ENCODE measurements at places on chromosomes 7 and 10.

DNA sequence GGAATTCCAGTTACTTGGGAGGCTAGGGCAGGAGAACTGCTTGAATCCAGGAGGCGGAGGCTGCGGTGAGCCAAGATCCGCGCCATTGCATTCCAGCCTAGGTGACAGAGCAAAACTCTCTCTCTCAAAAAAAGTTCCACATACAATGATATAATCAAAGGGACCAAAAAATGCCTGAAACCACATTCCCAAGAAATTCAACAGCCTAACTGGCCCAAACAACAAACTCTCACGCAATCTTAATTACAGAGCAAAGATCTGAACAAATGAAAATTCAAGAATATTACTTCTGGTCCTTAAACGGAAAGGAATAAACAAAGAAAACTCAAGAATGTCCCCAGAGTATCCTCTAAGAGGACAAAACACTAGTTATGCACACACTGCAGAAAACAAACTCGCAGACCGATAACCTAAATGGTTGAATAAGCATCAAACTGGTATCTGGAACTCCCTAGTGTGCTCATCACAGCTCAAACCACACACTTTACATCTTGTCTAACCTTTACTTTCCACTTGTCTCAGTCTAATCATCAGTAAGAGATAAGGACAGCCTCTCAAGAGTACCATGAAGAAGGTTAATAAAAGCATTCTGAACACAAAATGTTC lies 3.7 kb downstream of the OGA start:
- DNase-seq, result no peak

DNA sequence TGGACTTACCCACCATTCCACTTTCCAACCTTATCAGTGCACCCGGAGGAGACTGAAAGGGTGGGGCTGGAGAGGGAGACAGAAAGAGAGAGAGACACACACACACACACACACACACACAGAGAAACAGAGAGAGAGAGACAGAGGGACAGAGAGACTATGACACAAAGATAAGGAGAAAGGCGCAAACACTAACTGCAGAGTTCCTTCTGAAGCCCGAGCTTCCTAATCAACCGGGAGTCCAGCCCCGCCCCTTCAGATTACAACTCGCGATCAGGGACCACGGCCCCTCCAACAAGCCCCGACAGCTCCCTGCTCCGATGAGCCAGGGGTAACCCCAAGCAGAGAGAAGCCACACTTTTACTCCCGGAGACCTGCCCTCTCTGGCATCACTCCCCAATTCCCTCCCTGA lies 499 bp downstream of the GAL3ST4 start:
- peak; percentile 14 for DNase-seq

DNA sequence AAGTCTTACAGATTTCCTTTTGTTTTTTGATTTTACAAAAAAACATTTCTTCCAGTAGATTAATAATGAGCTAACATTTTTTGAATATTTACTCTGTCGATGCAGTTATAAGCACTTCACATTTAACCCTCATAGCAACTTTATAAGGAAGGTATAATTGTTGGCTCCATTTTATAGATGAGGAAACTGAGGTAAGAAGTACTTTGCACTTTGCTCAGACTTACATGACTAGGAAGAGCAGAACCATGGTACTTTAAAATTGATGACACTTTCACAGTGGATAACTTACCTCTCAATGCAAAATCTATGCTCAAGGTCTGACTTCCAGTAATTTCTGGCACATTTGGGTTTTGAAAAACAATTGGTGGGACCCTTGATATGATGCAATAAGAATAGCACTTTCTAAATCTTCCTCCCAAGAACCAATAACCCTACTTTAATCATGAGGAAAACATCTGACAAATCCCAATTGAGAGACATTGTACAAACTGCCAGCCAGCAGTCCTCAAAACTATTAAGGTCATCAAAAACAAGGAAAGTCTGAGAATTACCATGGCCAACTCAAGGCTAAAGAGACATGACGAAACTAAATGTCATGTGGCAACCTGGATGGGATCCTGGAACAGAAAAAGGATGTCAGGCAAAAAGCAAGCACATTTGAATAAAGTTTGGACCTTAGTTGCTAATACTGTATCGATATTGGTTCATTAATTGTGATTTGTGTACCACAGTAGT lies 72.6 kb downstream of the RALA start:
- DNase-seq, result no peak

GRCh38 chr7:51430480-51431086 lies 114.0 kb upstream of the COBL start:
- peak; percentile 67 for DNase-seq

DNA sequence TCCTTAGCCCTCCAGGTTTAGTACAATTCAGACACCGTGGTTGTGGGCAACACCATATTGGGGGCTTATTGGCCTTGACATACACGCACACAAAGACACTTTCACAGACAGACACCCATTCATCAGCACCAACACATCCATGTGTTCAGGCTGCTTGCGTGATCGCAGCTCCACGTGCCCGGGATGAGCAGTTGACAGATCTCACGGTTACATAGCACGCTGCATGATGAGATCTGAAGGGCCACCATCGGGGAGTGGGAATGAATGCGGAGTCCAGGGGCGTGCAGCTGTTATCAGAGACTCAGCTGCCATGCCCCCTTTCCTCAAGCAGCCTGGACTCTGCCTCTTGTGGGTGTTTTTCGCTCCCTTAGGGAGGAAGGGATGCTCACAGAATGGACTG lies 285.2 kb downstream of the USP6NL start:
- no peak for DNase-seq

GRCh38 chr10:15430969-15431771 lies 60.1 kb upstream of the FAM171A1 start:
- DNase-seq, result no peak

DNA sequence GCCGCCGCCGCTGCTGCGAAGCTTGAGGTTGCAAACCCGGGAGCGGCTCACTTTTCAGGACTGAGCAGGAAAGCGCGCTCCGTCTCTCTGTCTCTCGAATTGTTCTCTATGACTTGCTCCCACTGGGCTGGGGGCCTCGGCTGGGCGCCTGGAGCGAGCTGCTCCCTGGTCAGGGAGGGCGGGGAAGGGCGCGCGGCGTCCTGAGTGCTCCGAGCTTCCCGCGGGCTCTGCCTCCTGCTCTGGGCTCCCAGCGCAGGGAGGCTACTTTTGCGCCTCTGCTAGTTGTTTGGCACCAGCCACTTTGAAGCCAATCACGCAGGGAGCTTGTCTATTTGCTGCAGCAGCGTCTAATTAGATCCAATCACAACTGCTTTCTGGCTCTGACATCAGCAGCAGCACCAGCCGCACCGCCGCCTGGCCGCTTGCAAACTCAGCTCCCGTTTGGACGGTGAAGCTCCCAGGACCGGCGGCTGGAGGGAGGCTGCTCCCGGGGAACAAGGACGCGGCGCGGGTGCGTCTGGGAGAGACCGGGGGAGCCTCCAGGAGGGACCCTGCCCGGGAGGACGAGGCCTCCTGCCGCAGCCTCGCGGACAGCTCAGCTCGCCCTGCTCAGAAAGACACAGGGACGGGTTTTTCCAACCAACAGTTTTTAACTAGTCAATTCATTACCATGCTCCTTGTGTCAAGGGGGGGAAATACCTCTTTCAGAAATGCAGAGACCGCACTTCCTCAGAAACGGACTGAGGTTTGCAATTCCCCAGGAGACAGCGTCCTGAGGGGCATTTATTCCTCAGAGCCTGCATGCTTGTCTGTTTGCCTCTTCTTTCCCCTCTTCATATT lies at the start of gene ADARB2:
Gene ADARB2 (minus strand): TSS at position 304 of the 840 bp plus-strand sequence.
- no peak for DNase-seq

DNA sequence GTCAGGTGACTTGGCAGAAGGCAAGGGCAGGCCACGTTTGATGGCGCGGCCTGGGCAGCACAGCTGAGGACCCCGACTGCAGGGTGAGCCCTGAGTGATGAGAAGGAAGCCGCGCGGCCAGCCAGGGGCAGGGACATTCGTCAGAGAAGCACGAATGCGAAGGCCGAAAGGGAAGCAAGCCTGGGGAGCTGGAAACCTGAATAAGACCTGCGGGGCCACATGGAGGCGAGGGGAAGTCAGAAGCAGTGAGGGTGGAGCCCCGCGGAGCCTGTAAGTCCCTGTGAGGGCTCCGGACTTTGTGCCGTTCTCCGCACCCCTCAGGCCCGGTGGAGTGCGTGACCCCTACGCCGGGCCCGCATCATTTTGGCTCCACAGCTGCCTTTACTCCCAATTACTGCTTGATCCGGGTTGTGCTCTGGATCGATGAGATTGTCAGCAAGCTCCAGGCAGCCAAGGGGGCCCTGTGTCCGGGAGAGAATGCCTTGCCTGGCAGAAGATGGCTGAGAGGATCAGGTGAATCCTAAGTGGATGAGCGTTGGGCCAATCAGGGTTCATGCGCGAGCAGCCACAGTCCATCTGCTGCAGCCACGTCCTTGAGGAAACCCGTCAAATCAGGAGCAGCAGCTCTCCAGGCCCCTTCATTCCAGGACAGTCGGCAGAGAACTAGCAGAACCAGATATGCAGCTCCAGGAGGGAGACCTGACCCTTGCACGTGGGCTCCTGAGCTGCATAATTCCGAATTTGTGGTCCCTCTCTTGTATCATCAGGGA lies 293.3 kb upstream of the SHH start:
- DNase-seq, result no peak

GRCh38 chr7:44284216-44284615 lies 41.2 kb downstream of the CAMK2B start:
- DNase-seq, result peak; percentile 16

GRCh38 chr10:115029452-115030375 lies 63.5 kb upstream of the ATRNL1 start:
- no peak for DNase-seq

DNA sequence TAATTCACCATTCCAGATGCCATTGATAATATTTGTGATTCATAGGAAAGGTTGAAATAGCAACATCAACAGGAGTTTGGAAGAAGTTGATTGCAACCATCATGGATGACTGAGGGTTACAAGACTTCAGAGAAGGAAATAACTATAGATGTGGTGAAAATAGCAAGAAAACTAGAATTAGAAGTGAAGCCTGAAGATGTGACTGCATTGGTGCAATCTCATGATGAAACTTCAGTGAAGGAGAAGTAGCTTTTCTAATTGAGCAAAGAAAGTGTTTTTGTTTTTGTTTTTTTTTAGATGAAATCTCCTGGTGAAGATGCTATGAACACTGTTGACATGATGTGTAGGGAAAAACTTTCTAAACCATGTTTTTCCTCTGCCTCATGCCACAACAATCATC lies 18.7 kb upstream of the CD36 start:
- no peak for DNase-seq

DNA sequence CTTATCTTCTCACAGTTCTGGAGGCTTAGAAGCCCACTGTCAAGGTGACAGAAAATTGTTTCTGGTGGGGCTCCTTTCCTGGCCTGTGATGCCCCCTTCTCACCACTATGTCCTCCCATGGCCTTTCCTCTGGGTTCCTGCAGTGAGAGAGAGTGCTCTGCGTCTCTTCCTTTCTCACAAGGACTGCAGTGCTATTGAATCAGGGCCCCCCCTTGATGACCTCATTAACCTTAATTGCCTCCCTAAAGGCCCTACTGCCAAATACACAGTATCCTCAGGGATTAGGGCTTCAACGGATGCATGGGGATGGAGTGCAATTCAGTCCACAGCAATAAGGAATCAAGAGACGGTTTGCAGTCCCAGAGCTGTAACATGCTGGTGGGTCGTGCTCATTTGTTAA lies 82.0 kb upstream of the GRB10 start:
- no peak for DNase-seq

GRCh38 chr7:35593899-35594298 lies 101.0 kb downstream of the HERPUD2 start:
- peak; percentile 21 for DNase-seq

GRCh38 chr10:51137756-51138529 lies 63.7 kb downstream of the PRKG1 start:
- DNase-seq, result no peak

- no peak for DNase-seq
Measured at GRCh38 chr7:44486693-44487092, 3.8 kb downstream of the NUDCD3 start.

- DNase-seq, result no peak
Measured at GRCh38 chr10:105017691-105018090, 376.6 kb downstream of the SORCS3 start.

DNA sequence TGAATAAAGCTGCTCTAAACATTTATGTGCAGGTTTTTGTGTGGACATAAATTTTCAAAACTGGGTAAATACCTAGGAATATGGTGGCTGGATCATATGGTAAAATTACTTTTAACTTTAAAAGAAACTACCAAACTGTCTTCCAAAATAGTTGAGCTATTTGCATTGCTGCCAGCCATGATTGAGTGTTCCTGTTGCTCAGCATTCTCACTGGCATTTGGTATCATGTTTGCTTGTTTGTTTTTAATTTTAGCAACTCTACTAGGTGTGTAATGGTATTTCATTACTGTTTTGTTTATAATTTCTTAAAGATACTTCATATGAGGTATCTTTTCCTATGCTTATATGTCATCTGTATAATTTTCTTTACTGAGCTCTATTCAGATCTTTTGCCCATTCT lies 143.2 kb downstream of the POLR1F start:
- DNase-seq, result no peak

GRCh38 chr10:85977642-85978041 lies 389.0 kb downstream of the GRID1 start:
- no peak for DNase-seq

GRCh38 chr7:116984511-116984910 lies 31.2 kb downstream of the ST7 start:
- no peak for DNase-seq

GRCh38 chr10:72638586-72639440 lies 12.9 kb upstream of the MICU1 start:
- no peak for DNase-seq

- DNase-seq, result peak; percentile 37
Measured at GRCh38 chr7:107661081-107661864, 645 bp downstream of the SLC26A4 start.

DNA sequence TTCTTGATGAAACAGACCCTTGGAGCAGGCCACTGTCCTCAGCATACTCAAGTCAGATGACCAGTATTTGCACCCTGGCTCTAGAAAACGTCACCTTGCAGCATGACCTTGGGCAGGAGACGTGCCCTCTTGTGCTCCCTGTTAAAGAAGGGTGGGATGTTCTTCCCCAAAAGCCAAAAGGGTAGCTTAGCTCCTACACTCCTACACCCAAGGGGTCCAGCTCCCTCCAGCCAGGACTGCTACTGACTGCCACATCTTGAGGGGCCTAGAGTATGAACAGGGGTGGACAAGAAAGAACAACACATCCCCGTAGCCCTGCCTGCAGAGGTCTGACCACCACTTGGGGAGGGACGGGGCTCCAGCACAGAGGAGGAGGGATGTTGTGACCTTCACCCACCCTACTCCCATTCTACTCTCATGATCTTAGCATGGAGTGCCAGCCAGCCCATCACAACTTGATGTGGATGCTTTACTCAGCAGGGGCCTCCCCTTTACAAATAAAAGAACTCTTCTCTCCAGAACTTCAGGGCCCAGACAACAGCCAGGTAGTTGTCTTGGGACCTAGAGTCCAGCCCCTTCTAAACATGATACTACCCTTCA lies 165.3 kb upstream of the ZMIZ1 start:
- no peak for DNase-seq
